ENCODE measurements at places on chromosomes 1 and 21.

- DNase-seq: no peak
Measured at GRCh38 chr21:32585042-32585710, at the start of gene TCP10L. TCP10L (minus strand) TSS chr21:32585523; CDS start chr21:32584304, 1,219 bp downstream.

GRCh38 chr1:169550294-169550693 lies 36.0 kb downstream of the F5 start:
- DNase-seq: peak; percentile 47

DNA sequence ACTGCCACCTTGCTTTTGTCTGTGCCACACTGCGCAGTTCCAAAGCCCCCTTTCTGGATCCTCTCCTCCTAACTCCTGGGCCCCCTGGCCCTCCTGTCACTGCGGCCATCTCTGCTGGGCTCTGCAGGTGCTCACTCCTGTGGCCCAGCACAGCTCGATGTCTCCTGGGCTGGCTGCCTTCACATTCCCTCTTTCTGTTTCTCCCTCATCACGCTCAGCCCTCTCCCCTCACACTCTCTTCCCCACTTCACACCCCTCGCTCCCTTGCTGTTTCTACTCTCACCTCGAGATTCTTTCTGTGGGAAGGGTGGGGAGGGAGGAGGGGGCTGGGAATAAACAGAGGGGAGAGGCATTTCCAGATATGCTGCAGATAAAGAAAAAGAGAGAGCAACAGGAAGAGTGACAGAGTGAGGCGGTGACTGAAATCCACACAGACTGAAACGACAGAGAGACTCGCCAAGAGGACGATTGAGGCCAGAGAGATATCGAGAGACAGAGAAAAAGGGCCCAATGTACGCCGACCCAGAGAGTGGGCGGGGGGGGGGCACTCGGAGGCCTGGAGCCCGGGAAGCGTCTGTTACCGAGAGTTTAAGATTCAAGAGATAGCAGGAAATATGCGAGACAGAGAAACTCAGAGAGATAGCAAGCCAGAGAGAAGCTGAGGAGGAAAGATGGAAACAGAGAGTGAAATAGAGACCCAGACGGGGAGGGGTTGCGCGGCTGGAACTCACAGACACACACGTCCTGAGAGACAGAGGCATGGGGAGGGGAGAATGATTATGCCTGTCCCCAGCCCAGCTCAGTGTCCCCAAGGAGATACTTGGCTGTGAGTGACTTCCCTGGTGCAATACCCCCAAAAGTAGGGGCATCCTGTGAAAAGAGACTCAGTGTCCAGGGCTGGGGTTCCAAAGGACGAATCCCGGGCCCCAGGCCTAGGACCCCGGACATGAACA lies 666 bp downstream of the CSF3R start:
- DNase-seq: no peak

DNA sequence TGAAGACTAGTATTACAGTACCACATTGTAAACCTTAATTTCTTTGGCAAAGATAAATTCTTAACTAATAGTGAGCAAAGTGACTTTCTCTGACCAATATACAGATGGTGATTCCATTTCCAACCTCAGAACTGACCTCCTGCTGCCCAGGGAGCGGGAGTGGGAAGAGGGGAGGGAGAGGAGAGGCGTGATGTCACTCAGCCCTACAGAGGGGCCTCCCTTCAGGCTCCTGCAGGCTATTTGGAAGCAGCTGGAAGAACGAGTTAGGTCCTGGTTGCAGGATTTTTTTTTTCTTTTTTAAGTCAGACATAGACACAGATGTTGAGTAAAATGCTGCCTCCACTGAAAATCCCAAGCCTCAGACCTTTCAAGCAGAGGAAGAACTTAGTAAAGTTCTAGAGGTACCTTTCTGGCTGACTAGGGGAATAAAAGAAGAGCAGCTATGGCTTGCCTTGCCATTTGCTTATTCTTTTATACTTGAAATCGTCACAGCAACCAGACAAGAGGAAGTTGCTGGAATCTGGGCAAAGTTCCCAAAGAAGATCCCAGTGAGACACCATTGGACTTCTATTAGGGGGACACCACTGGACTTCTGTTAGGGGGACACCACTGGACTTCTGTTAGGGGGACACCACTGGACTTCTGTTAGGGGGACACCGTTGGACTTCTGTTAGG lies 54.5 kb downstream of the EXO1 start:
- DNase-seq: no peak
